Activated naive CD8-positive, alpha-beta T cell treated with anti-CD3 and anti-CD28 coated beads, Interleukin-2, amount 50 U/mL, for 16 hours (primary cell): ENCODE measurements at places on chromosomes 2 and 18.

DNA sequence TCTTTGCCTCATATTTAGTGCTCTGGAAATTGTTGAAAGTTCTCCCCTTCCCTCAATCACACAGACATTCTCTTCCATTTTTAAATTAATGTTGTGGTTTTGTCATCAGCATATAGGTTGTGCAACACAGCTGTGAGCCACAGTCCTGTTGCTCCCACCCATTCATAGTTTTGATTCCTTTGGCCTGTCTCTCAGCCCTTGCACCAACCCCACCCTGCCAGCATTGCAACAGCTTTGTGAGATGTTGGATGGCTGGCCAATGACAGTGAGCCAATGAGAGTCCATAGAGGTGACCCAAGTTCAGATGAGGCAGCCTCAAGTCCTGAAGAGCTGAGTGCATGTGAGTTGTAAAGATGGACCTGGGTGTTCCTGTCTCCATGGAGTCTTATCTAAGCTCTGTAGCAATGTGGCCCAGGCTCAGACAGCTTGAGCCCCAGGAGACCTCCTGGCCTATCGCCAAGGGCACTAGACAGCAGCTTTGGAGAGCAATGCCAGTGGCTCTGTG lies 775.5 kb downstream of the RNF144A start:
- no peak for DNase-seq

DNA sequence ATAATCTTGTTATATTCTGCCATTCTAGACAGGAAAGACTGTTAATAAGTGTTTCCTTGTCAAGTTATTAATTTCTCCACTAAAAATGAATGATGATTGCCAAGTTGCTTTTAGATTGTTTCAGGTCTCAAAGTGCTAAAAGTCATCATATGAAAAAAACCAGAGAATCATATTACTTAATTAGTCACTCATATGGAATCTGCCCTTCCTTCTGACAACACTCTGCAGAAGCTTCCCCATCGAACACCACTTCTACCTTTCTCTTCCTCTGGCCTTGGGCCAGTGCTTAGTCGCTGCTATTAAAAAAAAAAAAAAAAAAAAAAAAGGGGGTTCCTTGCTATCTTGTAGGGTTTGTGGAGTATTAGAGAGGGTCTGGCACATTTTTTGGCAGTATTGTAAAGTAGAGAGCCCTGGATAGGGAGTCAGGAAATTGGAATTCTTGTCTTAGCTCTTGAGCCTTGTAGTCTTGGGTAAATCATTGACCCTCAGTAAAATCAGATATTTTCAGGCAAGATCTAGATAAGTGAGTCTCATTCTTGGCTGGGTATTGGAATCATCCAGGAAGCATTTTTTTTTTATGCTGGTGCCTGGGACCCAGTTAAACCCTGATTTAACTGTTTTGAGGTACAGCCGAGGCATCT lies 141.7 kb upstream of the CCDC68 start:
- DNase-seq: no peak

DNA sequence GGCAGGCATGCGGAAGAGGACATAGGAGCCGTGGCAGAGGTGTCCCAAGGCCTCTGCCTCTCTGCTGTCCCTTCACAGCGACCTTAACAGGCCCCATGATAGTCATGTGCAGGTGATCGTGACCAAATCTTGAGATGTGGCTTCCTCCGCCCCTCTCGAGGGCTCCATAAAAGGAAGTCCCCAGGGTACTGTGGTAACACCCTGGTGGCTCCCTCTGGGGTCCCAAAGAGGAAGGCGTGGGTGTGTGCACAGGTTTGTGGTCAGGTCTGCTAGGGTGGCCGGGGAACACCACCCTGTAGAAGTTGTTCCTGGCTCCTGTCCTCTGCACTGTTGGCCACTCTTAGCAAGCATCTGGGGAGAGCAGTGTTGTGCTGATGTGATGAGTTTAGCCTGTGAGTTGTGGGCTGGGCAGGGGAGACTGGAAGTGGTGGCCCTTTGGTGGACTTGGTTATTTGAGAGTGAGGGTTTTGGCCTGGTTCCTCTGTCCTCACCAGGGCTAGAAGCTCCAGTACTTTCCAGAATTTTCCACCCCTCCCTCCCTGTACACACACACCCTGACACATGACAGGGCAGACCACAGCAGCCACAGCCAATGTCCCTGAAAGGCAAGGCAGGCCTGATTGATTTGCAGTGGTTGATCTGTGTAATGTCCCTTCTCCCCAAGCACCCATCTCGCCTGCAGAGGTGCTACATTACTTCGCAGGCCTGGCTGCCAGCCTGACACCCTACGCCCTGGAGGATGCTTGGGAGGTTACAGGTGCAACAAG lies 68.9 kb upstream of the BOD1L2 start:
- DNase-seq: no peak

GRCh38 chr2:121018136-121019061 lies 266.6 kb downstream of the TFCP2L1 start:
- DNase-seq: no peak

DNA sequence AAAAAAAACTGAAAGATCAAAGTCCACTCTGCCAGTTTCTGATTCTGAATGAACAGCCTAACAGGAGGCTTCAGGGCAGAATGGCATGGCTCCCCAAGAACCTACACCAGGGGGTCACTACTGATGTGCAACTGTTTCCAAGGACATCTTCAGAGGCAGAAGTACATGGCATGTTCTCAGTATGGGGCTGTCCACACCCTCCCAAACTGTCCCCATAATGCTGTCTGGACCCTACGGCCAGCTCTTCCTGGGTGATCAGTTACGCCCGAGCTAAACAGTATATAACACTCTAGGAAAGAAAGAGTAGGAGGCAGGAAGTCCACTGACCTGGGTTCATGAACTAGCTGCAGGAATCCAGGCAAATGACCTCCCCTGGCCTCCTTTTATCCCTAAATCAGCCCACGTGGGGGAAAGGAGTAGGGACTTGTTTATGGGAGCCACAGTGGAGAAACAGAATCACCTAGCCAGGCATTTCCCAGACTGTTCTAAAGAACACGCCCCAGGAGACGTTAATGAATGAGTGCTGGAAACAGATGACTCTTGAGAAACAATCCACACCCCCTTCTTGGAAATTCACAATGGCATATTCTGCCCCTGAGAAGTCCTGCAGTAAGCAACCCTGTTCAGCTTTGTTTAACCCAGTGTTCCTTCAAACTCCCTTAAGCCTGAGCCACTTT lies 2.5 kb downstream of the TMBIM1 start:
- no peak for DNase-seq

- DNase-seq: no peak
Measured at GRCh38 chr2:198753101-198753500, 704.6 kb downstream of the SATB2 start.

- DNase-seq: no peak
Measured at GRCh38 chr2:59858540-59858939, 694.9 kb downstream of the BCL11A start.

GRCh38 chr2:31151501-31151900 lies 13.3 kb upstream of the GALNT14 start:
- no peak for DNase-seq

GRCh38 chr2:206158563-206159345 lies 490 bp downstream of the NDUFS1 start:
- no peak for DNase-seq

DNA sequence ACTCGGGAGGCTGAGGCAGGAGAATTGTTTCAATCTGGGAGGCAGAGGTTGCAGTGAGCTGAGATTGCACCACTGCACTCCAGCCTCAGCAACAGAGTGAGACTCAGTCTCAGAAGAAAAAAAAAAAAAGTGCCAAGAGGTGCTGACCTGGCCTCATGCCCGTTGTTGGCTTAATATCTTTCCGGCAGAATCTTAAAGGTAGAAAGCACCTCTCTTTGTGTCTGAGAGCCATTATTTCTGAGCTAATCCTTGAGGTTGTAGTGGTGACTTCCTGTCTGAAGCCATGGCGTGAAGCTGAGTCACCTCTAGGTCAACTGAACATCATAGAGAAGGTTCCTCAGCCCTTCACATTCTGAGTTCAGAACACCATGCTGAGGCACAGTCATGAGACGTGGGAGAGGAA lies 60.4 kb downstream of the WDSUB1 start:
- DNase-seq: no peak

DNA sequence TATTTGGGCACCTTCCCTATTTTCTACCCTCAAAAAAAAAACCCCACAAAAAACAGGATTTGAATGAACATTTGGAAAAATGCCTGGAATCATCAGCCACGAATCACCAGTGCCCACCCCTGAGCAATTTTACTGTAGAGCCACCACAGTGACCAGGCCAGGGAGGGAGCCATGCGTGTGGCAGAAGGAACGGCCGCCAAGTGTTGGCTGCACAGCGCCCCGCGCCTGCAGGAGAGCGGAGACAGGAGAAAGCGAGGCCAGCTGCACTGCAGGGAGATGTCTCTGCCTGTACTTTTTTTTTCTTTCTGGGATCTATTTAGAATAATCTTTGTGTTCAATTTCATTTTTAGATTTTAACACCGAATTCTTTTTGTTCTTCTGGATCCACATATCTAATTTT lies 269.3 kb upstream of the RAB12 start:
- DNase-seq: no peak

- no peak for DNase-seq
Measured at GRCh38 chr2:80016171-80016570, 288.4 kb downstream of the LRRTM1 start.

GRCh38 chr2:8543060-8543382 lies 138.8 kb upstream of the ID2 start:
- DNase-seq: no peak

DNA sequence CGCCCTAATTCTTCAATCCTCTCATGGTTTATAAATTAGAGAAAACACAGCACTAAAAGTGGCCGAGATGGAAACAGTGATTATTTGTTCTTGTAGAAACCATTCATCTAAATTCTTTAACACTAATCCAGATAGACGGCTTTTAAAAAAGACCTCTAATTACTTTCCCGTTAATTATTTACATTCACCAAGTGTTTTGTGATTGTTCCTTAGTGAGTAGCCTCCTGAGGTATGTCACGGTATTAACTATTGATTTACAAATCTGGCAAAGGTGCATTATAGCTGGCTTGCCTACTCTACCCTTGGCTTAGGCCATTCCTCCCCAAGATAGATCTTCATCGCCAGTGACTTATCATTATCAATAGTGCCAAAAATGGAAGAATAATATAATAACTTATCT lies 436.4 kb upstream of the ST6GAL2 start:
- DNase-seq: no peak

GRCh38 chr2:181621779-181622490 lies 35.0 kb downstream of the CERKL start:
- no peak for DNase-seq

DNA sequence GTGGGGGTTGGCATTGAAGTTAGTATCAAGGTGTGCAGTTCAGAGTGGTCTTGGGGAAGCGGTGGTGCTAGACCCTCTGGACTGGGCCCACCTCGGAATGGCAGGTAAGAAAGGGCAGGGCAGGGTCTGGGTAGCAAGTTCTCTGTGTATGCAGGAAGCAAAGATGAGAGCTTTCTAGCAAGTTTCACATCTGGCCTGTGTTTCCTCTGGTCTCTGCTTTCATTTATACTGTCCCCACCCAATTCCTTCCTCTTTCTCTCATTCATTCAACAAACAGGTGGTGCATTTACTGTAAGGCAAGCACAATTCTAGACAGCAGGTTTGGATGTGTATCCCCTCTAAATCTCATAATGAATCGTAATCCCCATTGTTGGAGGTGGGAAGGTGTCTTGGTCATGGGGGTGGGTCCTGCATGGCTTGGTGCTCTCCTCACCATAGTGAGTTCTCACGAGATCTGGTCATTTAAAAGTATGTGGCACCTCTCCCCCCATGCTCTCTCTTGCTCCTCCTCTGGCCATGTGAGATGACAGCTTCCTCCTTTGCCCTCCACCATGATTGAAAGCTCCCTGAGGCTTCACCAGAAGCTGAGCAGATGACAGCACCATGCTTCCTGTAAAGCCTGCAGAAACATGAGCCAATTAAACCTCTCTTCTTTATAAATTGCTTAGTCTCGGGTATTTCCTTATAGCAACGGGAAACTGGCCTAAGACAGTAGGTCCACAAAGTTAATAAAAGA lies 51.8 kb downstream of the PKDCC start:
- DNase-seq: no peak

DNA sequence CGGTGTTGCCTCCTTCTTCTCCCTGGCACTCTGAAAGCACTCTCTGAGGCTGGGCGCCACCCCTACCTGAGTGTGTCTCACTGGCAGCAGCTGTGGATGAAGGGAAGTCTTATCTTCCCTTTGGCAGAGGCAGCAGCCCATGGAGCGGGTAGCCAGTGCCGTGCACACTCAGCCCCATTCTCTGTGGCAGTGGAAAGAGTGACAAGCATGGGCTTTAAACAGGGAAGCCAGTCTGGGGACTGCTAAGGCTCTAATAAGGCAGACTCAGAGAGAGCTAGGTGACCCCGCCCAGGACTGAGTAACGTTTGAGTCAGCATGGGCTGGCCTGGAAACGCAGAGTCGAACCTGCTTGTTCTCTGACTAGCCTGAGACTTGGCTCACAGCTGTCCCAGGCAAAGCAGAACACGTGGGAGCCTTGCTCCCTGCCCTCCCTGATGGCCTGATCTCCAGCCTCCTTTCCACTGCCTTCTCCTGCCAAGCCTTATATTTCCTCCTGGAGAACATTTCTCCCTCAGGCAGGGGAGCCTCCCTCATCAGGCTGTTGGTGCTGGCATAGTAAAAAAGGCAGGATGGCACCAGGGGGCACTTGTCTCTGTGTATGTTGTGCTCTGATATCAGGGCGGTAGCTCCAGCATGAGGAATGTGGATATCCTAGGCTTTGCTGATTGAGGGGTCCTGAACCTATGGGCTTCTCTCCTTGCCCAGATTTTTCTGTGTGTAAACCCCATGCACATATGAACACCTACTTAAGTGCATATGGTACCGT lies 93.9 kb upstream of the LGALSL start:
- no peak for DNase-seq

- no peak for DNase-seq
Measured at GRCh38 chr2:143679617-143680016, 550.4 kb downstream of the ARHGAP15 start.

GRCh38 chr2:165630236-165630635 lies 160.7 kb downstream of the CSRNP3 start:
- DNase-seq: no peak

- DNase-seq: no peak
Measured at GRCh38 chr18:48874701-48875162, 76.0 kb downstream of the SMAD7 start.

DNA sequence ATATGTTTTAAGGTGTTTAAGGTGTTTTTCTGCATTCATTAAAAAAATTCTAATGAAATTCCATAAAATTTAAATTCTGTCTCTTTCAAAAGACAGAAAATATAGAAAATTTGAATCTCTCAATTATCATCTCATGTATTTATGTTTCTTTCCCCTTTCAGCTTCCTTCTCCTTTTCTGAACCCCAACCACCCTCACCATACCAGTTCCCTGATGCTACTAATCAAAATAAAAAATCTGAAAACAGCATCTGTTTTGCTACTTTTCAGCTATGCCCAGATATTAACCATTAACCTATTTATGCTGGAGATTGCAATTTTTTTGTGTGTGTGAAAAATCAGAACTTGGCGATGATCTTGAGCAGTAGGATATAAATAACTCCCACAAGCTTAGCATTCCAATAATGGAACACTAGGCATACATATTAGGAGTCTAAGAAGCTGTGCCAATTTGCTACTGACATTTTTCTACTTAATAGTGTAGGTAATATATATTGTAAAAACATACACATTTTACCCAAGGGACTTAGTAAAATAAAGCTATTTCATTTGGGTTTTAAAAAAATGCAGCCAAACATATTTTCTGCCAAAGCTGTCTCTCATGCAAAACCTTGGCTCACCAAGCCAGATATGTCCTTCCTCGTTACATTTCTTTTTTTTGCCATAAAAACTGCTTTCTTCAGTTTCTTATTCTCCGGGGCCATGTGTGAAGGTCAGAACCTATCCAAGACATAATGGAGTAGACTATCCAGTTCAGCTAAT lies 32.6 kb upstream of the AGPS start:
- no peak for DNase-seq
